ENCODE measurements at places on chromosomes 12 and 14.

DNA sequence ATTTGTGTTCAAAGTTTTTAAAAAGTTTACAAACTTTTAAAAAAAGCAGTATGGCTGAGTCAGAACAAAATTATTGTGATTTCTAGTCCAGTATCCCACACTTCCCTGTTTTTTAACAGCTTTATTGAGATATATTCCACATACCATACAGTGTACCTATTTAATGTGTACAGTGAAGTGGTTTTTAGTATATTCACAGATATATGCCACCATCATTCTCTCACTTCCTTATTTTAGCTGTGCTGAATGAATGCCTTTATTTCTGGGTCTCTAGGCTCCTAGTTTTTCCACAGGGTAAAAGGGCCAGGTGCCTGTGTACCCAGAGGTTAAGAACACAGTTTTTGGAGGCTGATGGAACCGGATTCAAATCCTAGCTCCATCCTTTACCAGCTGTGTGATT, 58.9 kb upstream of the SRSF5 start:
- no peak for DNase-seq

DNA sequence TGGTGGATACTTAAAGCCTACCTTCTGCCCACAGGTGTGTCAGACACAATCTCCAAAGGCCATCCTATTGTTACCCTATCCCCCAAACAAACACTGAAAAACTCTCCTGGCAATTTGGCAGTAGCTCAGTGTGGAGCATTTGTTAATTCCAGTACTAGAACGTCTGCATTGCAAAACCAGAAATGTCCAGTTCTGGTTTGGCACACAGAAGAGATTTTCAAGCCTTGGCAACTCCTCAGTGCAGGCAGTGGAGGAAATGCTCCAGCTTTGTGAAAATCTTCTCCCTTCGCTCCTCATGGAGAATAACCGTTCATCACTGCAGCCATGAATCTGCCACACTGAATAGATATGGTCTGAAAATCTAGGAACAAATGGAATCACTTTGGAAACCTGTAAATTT, 5.3 kb upstream of the SOCS2 start:
- no peak for DNase-seq

DNA sequence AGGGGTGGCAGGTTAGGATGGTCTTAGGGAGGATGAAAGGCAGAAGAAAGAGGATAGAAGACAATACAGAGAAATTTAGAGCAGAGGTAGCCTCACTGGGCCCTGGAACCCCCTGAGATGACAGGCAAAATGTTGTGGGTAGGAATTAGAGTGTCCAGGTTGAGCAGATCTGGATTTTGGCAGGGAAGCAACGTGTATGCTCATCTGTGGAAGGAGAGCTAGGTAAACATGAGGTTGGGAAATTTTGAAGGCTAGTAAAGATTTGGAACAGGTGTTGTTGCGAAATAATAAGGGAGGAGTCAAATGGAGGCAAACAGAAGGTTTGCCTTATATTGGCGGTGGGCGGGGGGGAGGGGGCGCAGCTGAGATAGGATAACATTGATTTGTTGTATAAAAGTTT, 5.3 kb downstream of the HSD17B6 start:
- no peak for DNase-seq

- no peak for DNase-seq
These were observed 151.4 kb downstream of the SLC35F4 start for GRCh38 chr14:57714487-57714931.

GRCh38 chr14:41457393-41457792, 149.3 kb upstream of the LRFN5 start:
- no peak for DNase-seq

DNA sequence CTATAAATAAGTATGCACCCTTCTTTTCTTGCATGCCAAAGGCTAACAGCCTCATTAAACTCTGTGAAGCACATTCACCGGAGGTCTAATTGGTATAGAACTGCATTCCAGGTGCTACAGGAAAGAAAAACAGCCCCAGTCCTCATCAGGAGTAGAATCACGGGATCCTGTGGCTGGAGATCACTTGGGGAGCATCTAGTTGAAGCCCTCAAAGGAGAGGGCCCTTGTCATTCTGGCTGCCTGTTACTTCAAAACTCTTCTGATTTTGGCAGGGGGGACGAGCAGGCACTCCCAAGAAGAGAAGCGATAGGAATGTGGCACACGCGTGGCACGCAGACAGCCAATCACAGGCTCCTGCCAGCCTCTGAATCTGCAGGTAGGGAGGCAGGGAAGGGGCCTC, 154.4 kb downstream of the TTC7B start:
- no peak for DNase-seq

- DNase-seq = no peak
These were observed 6.7 kb upstream of the PLD4 start for GRCh38 chr14:104917993-104918392.

DNA sequence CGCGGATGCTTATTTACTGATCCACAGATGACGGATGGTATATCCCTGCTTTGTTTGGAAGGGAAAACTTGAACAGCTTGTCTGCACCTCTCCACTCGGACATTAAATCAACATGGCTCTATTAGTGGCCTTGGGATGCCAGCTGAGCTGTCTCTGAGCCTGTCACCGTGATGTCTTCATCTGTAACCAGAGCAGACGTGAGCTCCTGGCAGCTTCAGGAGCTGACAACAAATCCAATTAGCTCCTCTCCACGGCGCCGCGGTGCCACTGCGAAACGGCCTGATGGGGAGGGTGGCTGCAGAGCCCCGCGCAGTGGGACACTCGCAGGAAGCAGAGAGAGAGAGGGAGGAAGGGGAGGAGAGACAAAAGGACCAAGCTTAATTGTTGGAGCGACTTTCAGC, 112.3 kb downstream of the PAPOLA start:
- DNase-seq = no peak

- DNase-seq = no peak
These were observed 105.2 kb upstream of the RESF1 start for GRCh38 chr12:31853977-31854376.

DNA sequence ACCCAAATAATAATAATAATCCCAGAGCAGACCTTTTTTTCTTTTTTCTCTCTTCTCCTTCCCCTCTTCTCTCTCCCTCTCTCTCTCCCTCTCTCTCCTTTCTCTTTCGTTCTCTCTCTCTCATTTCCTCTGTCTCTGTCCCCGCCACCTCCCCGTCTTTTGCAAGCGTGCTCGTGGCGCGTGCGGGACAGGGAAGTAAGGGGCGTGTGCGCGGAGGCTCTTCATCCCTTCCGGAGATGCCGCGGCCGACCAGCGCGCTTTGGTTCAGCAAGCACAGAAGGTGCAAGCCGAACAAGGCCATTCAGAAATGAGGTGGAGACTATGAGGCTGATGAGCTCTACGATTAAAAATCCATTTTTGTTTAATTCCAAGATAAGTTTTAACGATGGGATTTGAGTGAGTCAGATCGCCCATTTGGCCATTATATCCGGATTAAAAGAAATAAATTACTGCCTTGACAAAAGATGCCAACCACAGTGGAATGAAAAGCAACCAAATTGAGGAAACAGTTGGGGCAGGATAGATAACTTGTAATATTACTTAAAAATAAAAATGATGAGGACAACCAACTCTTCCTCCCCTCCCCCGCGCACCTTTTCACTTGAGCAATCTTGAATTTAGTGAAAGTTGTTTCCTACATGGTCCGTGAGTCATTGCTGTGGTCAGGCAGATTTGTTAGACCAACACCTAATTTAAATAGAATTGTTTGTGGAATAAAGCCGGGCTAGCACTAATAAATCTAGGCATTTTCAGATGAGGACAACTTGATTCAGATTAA, 1.2 kb upstream of the AMIGO2 start:
- no peak for DNase-seq

- DNase-seq = no peak
These were observed 60.2 kb downstream of the RIMBP2 start for GRCh38 chr12:130655881-130656280.

GRCh38 chr12:56775638-56776037, 12.5 kb downstream of the HSD17B6 start:
- no peak for DNase-seq

- DNase-seq = no peak
These were observed 143.9 kb upstream of the NAV3 start for GRCh38 chr12:77686760-77687159.

DNA sequence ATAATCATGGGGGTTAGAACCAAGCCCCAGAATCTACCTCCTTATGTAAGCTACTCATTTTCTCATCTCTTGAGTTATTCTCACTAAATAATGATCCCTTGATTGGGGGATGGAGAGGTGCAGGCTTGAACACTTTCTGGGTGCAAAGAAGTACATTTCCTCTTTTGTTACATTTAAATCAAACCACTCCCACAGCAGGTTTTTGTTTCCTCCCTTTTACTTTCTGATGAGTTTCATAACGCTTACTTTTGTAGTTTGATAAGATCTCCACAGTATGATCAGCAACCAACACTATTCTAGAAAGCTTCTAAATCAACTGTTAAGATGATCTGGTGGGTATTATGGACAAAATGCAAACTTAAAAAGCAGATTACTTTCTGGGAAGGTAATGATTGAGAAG, 20.5 kb downstream of the VCPKMT start:
- DNase-seq = no peak

DNA sequence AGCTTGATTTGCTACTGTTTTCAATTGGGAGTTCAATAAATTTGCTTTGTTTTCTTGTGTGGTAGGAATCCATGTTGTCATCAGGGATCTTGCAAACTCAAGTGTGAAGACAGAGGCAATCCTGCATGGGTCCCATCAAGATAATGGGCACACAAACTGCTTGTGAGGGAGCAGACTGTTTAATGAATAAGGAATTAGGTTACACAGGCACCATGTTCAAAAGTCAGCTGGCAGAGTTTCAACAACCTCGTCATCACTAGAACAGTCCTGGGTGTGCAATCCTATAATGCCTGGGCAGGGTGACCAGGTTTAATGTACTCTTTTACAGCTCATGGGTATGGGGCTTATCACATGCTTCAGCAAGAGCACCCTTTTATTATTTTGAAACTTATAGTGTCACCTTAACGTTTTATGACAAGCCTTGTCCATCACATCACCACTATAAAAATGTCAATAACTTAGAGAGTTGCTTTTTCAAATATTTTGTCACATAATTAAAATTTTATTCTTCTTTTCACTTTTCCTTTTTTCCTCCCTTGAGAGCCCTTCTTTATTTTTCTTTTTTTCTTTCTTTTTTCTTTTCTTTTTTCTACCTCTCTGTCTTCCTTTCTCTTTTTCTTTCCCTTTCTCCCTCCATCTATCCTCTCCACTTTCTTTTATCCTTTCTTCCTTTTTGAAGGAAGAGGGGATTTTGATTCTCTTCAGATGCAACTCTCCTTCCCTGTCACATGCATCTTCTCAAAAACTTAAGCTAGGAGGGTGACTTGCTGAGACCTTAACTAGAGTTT, 252.2 kb upstream of the ATP2B1 start:
- DNase-seq = no peak

DNA sequence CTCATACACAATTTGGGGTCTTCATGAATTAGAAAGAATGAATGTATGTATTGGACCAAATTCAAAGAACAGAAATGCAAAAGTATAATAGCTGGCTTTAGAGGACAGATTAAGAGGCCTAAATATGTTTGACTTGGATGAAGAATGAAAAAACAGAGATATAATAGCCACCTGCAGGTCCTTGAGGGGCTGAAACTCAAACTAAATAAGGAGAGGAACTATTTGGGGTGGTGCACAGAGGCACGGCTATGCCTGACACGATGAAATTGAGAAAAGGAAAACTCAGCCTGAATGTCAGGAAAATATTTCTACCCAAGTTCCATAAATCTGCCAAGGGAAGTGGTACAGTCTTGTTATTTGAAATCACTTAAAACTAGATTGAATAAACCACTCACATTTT, 222.9 kb upstream of the DDHD1 start:
- DNase-seq = no peak

- DNase-seq = no peak
These were observed 280.6 kb upstream of the RTL1 start for GRCh38 chr14:101184104-101184455.

GRCh38 chr14:24576771-24577170, 721 bp upstream of the CTSG start:
- no peak for DNase-seq

- no peak for DNase-seq
These were observed 35.5 kb downstream of the FBLN5 start for GRCh38 chr14:91912035-91912434.

- DNase-seq = no peak
These were observed 6.6 kb downstream of the CACNB3 start for GRCh38 chr12:48824905-48825304.

DNA sequence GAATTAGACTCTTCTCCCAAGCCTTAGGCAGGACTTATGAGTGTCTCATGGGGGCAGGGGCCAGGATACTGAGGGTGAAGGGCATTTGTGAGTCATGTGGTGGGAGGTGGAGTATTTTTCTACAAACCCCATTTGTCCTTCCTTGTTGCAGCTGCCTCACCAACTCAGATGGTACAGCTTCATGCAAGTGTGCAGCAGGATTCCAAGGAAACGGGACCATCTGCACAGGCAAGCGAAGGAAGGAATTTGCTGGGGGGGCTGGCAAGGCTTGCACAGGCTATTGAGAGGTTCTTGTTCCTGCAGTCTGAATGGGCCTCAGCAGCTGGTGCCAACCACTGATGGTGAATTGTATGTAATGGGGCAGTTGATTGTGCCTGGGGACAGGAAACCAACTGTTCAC, 125.1 kb downstream of the STAB2 start:
- no peak for DNase-seq

GRCh38 chr14:105867961-105868599, 341.7 kb downstream of the TMEM121 start:
- DNase-seq = no peak

DNA sequence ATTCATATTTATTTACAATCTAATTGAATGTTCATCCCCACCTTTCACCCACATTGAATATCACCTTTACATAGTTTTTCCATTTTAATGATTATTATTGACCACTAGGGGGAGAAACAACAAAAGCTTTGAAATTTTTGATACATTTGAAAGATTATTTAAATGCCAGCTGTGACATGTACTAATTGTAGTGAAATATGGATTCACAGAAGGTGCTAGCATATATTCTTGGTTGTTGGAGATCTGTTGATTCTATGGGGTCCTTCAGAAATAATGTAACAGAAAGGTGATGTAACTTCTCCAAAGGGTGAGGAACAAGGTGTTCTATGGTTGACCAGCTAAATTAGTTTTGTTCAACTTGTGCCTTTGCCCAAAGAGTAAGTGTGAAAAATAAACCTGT, 22.4 kb upstream of the GPR33 start:
- DNase-seq = no peak

GRCh38 chr14:45181329-45181728, 45.6 kb downstream of the FANCM start:
- DNase-seq = no peak

GRCh38 chr12:26030371-26030770, 71.9 kb downstream of the RASSF8 start:
- no peak for DNase-seq

DNA sequence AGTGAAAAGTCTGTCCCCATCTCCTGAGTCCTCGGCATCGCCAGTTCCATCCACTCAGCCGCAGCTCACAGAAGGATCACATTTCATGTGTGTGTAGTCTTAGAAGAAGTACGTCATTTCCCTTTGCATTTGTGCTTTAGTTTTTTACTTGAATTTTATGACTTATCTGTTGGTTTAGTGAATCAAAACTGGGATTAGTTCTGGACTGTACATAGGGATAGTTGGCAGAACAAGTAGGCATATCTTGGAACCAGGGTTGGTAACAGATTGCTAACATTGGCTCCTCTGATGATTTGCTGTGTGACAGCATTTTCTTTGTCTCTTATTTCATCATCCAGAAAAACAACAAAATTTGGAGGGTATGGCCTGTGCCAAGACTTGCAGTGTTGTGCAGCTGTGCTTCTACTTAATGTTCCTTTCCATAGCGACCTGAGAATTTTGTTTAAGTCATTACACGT, 69.6 kb upstream of the AEBP2 start:
- peak; percentile 6 for DNase-seq

All from amniotic stem cell (primary cell).